ENCODE measurements at places on chromosomes 5 and 9.
A peak's percentile ranks its signal among the peaks of the same experiment; 100 is the strongest.

- DNase-seq, result no peak
Measured at GRCh38 chr9:121021301-121021700, 28.8 kb downstream of the C5 start.

GRCh38 chr9:113309204-113309813 lies 6.1 kb upstream of the RNF183 start:
- no peak for DNase-seq

- no peak for DNase-seq
Measured at GRCh38 chr5:96733771-96734500, 71.8 kb downstream of the CAST start.

DNA sequence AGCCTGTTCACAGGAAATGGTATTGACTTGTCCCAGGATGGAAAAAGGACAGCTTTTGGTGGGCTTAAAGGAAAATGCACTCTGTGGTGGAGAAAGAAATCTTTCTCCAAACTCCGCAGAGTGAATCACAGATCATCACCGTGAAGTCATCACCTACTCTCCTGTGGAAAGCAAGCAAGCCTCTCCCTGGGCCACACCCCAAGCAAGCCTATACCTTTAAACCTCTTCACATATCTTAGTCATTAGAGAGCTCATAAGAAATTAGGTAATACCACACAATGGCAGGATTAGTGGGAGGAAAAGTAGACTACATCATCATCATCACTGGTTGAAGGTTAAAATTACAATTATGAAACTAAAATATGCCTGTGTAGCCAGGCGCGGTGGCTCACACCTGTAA lies 23.2 kb downstream of the TLE1 start:
- no peak for DNase-seq

DNA sequence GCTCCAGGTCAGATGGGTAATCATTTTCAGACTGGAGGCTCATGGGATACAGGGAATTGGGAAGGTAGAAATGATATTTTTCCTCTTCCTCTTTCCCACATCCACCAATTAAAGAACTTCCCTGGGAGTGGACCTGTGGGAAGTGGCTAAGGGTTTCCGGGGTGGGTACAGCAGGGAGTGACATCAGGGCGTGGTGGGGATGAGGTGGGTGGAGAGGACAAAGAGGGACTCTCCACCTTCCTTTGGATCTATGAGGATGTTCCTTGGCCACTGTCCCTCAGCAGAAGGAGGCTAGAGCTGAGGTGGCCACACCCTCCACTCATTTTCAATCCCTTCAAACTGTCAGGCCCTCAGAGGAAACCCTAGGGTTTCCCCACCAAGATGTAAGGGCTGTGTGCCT lies 54.7 kb downstream of the IRF1 start:
- no peak for DNase-seq

DNA sequence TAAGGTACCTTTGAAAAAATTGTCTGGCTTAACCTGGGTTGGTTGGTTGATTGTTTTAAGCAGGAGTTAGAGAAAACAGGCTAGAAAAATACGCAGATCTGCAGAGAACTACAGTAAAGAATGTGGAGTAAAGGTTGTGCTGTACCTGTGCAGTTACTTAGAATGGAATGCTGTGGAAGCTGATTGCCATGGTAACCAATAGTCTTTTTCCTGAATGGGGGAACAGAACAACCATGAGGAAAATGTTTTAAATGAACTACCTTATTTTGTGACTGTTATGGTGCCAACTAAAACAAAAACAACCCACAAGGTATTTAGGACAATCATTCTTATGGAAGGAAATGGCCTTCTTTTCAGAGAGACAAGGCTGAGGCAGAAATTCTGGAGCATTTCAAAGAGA lies 4.8 kb upstream of the HOMER1 start:
- no peak for DNase-seq

GRCh38 chr5:179454356-179454755 lies 96.0 kb upstream of the RUFY1 start:
- no peak for DNase-seq

DNA sequence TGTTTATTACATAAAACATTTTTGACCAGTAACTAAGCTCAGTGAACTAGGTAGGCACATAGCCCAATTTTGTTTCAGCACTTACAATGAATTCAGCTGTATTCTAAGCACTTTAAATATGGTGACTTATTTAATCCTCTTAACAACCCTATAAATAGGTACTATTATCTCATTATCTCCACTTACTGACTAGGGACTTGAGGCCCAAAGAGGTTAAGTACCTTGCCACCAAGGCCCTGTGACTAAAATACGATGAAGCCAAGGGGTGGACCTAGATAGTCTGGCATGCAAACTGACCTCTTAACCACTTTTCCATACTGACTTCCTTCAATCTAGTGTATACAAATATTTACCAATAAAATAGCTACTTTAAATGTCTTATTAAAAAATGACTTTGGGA lies 266.4 kb downstream of the ZNF608 start:
- DNase-seq, result no peak

- DNase-seq, result no peak
Measured at GRCh38 chr9:31372799-31373587, 1011.5 kb upstream of the ACO1 start.

GRCh38 chr5:154945695-154946301 lies 4.9 kb downstream of the MRPL22 start:
- DNase-seq, result no peak

DNA sequence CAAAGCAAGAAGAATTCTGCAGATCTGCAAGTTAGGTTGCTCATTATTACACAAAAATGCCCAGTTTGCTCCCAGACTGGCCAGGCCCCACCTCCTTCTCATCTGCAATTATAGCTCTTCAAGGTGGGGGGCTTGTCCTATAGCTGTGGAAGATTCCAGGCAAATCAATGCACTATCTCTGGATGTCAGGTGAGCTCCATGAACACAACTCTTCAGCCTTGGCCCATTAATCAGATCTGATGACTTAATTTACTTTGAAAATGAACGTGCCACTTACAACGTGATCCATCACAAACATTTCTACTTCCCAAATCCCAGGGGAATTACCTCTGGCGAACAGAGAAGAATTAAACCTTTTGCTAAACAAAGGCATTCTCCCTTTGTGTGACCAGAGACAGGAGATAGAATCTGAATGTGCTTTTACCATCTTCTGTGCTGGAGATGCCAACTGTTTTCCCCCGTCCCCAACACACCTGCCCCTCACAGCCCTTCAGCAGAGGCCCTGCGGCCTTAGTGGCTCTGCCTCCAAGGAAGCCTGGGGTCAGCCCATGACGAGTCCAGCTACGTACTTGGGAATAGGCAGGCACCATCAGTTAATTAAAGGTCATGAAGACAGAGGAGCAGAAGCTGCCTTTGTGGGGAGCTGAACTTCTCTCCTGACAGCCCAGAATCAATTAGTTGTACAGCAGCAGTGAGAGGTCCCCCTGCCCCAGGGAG lies 60.5 kb downstream of the SNX18 start:
- no peak for DNase-seq

DNA sequence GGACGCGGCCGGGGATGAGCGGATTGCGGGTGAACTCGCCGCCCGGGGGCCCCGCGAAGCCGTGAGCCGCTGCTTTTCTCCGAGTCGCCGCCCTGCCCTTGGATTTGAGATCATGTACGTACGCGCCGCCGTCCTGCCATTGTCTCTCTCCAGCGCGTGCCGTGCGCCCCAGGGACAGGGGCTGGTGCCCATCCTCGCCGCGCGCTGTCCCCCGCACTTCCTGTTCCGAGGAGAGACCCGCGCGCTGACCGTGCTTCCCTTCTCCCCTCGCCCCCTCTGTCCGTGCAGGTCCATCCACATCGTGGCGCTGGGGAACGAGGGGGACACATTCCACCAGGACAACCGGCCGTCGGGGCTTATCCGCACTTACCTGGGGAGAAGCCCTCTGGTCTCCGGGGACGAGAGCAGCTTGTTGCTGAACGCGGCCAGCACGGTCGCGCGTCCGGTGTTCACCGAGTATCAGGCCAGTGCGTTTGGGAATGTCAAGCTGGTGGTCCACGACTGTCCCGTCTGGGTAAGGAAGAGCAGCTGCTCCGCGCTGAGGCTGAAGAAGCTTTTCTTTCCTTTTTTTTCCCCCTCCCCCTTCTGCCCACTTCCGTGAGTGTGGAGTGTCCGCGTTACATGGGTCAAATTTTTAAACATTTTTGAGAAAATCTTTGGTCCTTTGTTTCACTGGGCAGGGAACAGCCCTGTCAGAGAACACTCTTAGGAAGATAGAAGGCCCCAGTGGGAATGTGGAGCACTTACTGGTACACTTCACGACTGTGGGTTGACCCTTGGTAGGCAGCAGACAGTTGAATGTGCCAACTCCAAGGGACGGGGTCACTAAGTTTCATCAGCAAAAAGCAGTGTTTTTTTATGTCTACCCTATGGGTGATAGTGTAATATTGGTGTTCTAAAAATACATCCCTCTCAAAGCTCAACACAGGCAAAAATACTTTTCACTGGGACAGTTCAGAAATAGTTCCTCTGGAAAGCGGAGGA lies 727 bp downstream of the RHOBTB3 start:
- no peak for DNase-seq

GRCh38 chr9:3035579-3036332 lies 191.9 kb upstream of the PUM3 start:
- no peak for DNase-seq

- no peak for DNase-seq
Measured at GRCh38 chr5:177388521-177389052, 4.4 kb downstream of the SLC34A1 start.

DNA sequence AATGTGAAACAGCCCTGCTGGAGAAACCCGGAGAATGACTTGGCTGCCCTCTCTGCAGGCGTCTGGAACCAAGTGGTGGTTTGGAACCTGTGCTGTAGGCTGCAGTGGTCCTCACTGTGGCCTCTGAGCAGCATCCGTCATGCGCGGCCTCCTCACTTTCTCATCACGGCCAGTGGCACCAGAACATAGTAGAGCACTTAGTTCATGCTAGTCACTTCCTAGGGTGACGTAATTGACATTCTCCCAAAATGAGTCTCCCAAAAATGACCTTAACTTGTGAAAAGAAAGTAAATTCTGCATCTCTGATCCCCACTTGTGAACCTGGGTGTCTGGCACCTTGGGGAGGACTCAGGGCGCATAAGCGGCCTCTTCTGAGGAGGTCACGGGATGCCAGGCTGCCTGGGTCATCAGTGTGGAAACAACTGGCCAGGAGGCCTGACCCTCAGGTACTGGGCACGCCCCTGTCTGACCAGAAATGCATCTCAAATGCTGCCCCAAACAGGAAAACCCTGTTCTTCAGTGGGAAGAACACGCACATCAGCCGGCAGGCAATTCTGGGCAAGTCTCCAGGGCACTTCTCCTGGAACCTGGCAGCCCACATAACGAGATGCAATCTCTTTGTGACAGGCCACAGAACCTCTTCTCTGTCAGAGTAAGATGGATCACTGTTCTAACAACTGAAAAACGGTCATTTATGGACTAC lies 36.6 kb upstream of the SPTLC1 start:
- no peak for DNase-seq

- DNase-seq, result no peak
Measured at GRCh38 chr5:143585970-143586369, 182.5 kb upstream of the NR3C1 start.

GRCh38 chr5:76718880-76719279 lies 3.0 kb downstream of the F2R start:
- DNase-seq, result no peak

GRCh38 chr5:177520271-177520670 lies 3.5 kb upstream of the DDX41 start:
- no peak for DNase-seq

- DNase-seq, result no peak
Measured at GRCh38 chr5:13567819-13568218, 376.7 kb downstream of the DNAH5 start.

DNA sequence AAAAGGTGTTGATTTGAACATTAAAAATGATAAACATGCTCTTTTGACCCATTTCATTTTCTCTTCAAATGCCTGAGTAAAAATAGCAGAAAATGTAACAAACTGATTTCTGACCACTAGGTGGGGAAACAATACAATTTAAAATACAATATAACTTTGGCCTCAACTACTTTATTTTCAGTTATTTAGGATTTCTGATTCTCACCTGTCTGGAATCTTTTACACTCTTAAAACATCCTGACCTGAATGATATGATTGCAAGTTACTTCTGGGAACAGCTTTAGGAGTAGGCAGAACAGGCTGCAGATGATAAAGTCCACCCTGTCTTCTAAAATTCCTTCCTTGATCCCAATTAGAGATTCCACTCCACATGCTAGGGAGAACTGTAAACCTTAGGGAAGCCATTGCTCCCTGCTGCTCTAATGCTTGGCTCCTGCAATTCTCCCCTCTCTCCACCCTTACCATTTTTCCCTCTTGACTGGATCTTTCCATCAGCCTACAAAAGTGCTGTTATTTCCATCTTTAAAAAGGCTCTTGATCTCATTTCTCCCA lies 70.3 kb downstream of the FYB1 start:
- no peak for DNase-seq

DNA sequence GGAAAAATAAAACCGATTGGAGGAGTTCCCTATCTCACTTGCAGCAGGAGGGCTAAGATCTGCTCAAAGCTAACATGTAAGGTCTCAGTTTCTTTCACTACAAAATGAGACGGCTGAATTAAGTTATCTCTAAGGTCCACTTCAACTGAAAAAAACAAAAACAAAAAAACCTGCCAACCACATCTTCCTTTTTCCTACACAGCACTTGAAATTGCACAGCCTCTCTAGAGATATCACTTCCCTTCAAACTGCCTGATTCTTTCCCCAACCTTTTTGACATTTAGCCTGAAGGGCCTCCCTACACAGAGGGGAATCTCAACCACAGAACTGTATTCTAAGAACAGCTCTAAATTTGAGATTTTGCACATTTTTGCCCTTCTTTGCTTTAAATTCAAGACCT lies 227.9 kb upstream of the TARS1 start:
- no peak for DNase-seq

DNA sequence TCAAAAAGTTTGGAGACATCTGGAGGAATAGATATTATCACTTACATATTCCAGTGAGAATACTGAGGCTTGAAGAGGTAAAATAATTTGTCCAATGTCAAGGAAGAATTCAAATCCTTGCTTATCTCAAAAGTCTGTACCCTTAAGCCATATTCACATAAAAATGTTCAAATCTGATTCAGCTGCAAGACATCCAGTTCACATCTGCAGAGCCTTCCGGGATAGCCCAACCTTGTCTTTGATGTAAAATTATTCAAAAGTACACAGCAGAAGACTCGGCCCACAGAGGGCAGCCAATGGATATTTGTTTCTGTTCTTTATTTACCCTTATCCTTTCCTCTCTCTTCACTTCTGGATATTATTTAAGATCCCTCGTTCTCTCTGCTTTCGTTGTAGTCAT lies 1183.8 kb upstream of the WWC1 start:
- no peak for DNase-seq

GRCh38 chr9:19161257-19162025 lies 34.1 kb upstream of the PLIN2 start:
- DNase-seq, result peak; percentile 11

- no peak for DNase-seq
Measured at GRCh38 chr5:10315824-10316509, 8.3 kb upstream of the CMBL start.

GRCh38 chr5:177066224-177066623 lies 20.5 kb upstream of the FGFR4 start:
- no peak for DNase-seq

Data from stimulated activated CD8-positive, alpha-beta memory T cell treated with anti-CD3 and anti-CD28 coated beads, Interleukin-4, amount 100 ng/mL, for 1 hour (primary cell).